ENCODE measurements at places on chromosomes 4 and X.

DNA sequence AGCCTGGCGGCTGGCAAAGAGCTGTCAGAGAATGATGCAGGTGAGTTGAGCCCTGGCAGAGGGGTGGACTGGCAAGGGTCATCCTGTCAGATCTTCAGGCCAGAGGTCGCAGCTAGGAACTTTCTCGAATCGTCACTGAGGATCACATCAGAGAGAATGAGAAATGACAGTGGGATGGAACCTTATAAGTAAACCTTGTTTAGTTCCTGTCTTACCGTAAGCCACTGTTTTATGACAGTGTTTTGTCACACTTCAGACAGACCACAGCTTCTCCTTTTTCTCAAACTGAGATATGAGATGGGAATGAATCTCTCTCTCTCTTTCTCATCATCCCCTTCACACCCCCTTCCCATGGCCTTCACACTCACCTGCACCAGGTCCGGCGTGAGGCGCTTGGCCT is 9.3 kb downstream of the DIPK2B start:
- DNase-seq: no peak

DNA sequence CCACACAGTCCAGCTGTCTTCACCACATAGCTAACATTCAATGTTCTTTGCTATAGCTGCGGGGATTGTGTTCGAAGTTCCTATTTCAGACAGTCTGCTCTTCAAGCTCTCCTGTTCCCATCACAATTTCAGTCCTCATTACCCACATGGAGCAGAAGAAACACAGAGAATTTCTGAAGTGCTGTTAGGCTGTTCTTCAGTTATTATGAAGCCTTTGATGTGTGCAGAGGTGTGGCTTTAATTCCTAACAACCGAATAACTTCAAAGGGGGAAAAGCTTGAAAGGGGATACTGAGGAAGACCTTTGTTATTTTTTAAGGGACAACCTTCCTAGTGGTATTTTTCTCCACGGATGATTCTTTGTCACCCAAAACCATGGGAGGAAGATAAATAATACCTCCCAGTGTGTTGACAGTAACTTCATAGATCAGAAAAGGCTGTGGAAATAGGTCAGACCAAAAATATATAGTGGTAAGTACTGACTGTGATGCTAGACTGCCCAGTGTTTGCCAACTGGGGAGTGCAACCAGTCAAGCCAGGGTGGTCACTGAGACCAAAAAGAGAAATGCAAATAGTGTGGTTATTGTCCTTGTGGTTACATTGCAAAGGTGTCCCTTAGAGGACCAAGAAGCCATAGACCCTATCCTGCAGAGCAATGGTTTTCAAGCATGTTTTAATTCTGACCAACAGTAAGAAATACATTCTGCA is 52.1 kb downstream of the PRKG2 start:
- no peak for DNase-seq

DNA sequence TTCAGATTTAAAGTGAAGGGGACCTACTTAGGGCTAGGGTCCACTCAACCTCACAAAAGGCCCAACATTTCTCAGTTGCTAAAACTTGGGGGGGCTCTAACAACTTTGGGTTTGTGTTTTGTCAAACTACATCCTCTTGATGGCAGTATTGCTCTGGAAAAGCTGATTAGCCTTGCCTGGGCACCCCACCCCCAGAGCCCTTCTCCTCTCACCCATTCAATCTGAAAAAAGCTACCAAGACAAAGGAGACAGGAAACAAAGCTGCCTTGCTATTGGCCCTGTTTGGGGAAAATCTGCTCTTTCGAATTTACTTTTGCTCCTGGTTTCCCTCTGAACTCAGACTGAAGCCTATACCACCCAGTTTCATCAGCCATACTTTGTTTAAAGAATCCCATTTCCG is 195.2 kb upstream of the STK26 start:
- no peak for DNase-seq

GRCh38 chr4:109721033-109721432 is 8.8 kb downstream of the PLA2G12A start:
- no peak for DNase-seq

DNA sequence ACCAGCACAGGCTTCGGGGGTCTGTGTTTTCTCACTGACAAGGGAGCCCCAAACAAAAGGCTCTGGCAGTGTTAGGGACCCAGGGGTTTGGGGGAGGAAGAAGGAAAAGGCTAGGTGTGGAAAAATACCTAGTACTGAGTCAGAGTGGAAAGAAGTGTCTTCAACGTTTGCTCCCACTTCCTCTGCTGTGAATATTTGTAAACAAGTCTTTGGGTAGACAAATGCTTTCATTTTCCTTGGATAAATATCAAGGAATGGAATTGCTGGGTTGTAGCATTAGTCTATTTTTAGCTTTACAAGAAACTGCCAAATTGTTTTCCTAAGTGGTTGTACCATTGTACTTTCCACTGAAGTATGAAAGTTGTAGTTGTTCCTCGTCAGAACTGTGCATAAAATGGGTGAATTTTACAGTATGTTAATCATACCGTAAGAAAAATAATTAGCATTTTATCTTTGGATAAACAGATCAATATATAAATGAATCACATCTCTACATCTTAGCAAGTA is 17.4 kb downstream of the COL4A5 start:
- no peak for DNase-seq

DNA sequence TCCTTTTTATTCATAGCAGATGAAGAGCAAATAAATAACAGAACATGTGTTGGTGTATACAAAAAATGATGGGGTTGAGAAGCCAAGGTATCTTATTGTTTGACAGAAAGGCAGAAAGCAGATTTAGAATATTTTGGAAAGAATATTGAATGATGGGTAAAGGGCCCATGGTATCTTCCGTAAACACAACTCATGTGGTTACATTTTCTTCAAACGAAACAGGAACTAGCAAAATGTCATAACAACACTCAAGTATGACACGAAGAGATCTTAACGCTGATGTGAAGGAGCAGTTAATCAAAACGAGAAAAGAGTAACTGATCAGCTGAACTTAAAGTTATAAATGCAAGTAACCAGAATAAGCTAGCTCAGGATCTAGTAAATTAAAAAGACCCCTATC is 195.7 kb upstream of the GK2 start:
- DNase-seq: no peak
